NCI-H446 (cell line): ENCODE measurements at places on chromosomes 5 and 9.

DNA sequence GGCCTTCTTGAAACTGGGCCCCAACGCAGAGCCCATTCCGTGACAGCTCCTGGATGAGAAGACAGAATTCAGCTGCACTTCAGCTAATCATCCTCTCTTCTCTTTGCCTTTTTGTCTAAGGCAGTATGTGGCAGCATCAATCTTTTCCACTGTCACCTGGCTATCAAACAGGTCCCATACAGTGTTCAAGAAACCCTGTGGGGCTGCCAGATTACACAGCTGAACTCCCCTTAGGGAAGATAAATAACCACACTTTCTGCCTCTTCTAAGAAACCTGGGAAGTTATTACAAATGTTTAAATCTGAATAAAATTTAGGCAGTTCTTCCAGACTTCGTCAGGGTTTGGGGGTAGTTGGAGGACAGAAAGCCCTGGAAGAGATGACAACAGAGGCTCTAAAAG is 61.0 kb downstream of the SPEF2 start:
- no peak for DNase-seq

DNA sequence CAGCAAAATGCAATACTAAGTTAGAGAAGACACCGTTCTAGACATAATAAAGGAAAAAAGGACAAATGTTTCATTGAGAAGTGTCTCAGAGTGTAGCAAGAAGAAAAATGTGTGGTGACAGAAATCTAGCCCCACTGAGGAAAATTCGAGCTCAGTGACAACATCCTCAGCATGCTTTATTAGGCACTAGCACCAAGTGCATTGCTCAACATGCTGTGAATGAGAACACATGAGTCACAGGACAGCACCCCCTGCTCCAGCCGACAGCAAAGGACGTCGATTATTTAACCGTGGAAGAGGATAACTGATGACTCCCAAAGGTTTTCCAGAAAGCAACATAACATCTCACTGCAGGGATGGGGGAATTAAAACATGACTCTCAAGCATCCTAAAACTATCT is 182.7 kb downstream of the GNAQ start:
- DNase-seq = no peak

DNA sequence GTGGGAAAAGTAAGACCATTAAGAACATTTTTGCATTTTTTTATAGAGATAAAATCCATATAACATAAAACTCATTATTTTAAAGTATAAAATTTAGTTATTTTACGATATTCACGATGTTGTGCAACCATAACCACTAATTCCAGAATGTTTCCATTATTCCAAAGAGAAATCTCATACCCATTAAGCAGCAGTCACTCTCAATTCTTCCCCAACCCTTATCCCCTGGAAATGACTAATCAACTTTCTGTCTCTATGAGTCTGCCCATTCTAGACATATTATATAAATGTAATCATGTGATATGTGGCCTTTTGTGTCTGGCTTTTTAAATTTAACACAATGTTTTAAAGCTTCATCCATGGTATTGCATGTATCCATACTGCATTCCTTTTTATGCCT is 115.6 kb upstream of the ADAMTSL1 start:
- DNase-seq = no peak

DNA sequence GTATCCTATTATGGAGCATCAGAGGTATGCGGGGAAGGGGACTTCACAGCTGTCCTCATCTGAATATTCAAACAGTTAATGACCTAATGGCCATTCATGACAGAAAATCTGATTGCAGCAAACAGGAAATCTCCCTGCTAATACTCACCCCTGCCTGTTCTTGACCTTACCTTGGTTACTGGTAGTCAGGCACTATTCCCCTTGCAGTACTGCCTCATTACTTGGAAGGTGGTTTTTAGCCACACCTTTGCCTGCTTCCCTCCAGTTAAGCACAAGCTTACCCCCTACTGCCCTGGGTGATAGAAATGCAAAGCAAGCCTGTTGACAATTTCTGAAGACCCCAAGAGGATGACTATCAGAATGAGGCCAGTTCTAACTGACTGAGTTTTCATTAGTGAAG is 332.4 kb downstream of the NTRK2 start:
- DNase-seq = no peak

- no peak for DNase-seq
Measured at GRCh38 chr5:157506066-157506590, 46.1 kb downstream of the NIPAL4 start.

GRCh38 chr5:120096413-120096812 is 367.7 kb upstream of the PRR16 start:
- DNase-seq = no peak

GRCh38 chr9:27599102-27599869 is 26.0 kb upstream of the C9orf72 start:
- no peak for DNase-seq

- DNase-seq = no peak
Measured at GRCh38 chr5:42015681-42016080, 90.6 kb downstream of the FBXO4 start.

GRCh38 chr5:149863176-149863575 is 81.4 kb downstream of the PDE6A start:
- DNase-seq = no peak
